ENCODE measurements at places on chromosomes 11 and 22.
A peak's percentile ranks its signal among the peaks of the same experiment; 100 is the strongest.

DNA sequence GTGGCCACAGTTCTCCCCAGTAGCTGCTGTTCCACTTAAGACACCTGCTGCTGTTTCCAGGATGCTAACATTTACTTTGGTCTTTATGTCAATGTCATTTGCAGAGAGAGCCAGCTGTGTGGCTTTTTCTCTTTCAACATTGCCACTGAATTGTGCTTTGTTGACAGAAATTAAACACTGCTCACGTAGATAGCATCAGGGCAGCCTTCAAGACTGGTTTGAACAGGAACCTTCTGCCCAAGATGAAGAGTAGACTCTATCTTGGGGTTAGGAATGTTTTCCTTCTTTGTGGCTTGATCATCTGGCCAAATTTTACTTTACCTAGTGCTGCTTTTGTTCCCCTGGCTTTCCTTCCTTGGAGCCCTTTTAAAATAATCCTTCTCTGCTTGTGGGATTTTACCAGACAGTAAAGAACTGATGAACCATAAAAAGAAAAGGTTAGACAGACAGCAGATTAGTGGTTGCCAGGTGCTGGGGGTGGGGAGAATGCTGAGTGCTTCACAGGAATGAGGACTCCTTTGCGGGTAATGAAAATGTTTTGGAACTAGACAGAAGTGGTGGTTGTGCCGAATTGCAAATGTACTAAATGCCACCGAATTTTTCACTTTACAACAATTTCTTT, 22.7 kb upstream of the XBP1 start:
- DNase-seq, result peak; percentile 99

- no peak for DNase-seq
Observed at GRCh38 chr11:2794968-2795322, 90.6 kb downstream of the CDKN1C start.

DNA sequence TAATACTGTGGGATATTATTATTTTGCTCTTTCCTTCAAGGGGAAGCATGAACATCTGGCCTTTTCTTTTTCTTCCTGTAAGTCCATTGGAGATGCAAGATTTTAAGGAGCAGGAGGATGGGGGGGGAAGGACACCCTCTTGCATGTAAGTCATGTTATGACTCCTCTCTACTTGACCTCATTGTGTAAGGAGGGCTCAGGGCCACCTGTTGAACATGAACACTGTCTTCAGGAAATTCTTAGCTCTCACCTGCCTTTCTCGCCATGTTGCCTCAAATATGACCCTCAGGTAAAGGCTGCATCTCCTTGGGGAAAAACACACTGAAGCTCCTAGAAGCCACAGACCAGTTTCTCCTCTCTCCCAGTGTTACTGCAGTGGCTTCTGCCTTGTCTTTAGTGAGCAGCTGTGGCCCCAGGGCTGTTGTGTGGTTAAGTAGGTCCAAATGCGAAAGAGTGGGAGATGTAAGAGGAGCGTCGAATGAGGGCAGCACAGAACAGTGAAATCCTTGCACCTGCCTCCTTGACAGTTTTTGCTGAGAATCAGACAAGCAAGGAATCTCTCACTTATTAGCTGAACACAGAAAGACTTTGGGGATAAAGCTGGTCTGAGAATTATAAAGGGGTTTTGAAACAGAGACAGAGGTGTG, 1.3 kb upstream of the RAG1 start:
- peak; percentile 91 for DNase-seq

- no peak for DNase-seq
Observed at GRCh38 chr11:36155124-36155561, 134.1 kb downstream of the COMMD9 start.

DNA sequence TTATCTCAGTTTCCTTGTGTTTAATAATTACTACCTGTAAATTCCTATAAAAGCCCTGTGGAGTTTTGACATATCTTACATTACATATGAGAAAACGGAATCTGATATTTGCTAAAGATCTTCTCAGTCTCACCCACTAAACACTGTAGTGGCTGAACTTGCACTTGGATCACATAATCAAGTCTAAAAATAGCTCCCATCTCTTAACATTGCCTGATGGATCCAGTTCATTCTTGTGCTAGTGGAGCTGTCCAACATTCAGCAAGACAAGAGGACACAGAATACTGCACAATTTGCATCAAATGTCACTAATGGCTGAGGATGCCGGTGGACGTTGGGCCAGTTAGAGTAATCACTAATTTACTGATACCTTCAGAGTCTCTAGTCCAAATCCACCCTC, 569.9 kb upstream of the ANO5 start:
- no peak for DNase-seq

GRCh38 chr11:32244453-32244852, 153.6 kb downstream of the RCN1 start:
- DNase-seq, result no peak

DNA sequence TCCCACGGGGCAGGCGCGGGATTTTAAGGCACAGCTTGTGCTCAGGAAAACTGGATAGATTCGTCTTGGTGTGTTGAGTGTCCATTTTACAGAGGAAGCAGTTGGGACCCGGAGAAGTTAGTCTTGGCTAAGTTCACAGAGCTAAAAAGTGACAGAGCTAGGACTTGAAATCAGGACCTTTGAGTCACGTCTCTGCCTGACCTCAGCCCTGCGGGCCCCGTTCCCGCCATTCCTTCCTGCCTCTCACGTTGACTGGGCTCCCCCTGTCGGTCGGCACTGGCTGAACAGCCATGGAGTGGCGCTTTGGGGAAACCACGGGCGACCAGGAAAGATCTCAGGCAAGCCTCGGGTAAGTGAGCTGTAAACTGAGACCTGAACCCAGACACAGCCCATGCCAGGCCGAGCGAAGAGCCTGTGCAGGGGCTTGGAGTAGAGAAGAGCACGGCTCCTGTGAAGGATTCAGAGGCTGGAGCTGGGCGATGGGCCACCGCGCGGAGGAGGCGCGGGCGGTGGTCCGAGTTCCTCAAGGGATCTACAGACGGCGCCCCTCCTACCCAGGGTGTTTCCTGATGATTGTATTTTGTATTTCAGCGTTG, 54.1 kb downstream of the WNT11 start:
- DNase-seq, result peak; percentile 68

- DNase-seq, result no peak
Observed at GRCh38 chr22:37734964-37735451, 38.2 kb downstream of the TRIOBP start.

GRCh38 chr22:30000566-30000965, 79.7 kb upstream of the HORMAD2 start:
- no peak for DNase-seq

All from Jurkat, Clone E6-1 (cell line).